Naive thymus-derived CD4-positive, alpha-beta T cell (primary cell): ENCODE measurements at places on chromosomes 6 and 20.

- no peak for DNase-seq
Measured at GRCh38 chr6:111447051-111447450, 36.0 kb downstream of the REV3L start.

- no peak for DNase-seq
Measured at GRCh38 chr20:42963796-42964195, 225.9 kb downstream of the PTPRT start.

GRCh38 chr20:57428324-57429158 lies 37.3 kb downstream of the RBM38 start:
- DNase-seq = no peak

DNA sequence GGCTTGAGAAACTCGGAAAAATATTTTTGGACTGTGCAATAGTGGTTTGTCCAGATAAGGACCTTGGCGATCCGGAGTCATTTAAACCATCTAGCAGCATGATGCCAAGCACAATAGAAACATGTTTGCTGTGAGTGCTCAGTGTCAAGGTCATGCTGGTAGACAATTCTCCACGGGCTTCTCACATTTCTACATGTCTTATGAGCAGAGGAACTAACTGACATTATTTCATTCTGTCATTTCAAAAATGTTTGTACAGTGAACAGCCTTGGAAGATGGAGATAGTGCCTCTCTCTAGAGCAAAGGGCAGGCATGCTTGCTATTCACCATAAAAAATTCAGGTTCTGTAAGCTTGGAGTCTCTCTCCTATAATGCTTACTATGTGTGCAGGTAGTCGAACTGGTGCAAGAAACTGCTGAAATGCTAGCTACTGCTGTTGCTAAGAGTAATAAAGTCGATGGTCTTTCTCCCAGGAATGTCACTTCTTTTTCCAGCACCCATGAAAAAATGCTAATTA lies 25.4 kb upstream of the CCN2 start:
- no peak for DNase-seq

- DNase-seq = no peak
Measured at GRCh38 chr20:50303573-50304500, 113.2 kb downstream of the CEBPB start.

- no peak for DNase-seq
Measured at GRCh38 chr6:31631209-31631608, 10.7 kb downstream of the PRRC2A start.

DNA sequence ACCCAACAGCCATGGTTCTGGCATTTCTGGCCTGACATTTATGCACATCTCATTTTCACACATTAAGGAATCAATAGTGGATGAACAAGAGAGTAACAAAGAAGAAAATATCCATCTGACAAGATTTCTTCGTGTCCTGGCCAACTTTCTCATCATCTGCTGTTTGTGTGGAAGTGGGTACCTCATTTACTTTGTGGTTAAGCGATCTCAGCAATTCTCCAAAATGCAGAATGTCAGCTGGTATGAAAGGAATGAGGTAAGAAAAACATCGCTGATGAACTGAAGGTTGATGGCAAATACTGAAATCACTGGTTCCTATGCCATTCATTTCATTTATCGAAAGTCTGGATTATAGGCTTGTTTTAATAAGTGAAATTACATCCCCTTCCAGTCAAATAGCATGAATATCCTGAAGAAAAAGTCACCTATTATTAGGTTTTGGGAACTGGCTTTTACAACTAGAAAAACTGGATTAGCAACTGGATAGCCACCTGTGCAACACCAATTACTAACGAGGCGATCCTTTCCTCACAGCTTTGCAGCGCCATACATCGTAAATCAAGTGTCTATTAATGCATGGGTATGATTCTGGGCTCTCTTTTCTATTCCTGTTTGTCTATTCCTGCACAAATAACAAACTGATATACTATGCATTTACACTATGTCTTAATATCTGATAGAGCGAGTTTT lies 50.2 kb upstream of the NOP56 start:
- no peak for DNase-seq

- DNase-seq = no peak
Measured at GRCh38 chr20:60223174-60223573, 265.0 kb downstream of the CDH26 start.

DNA sequence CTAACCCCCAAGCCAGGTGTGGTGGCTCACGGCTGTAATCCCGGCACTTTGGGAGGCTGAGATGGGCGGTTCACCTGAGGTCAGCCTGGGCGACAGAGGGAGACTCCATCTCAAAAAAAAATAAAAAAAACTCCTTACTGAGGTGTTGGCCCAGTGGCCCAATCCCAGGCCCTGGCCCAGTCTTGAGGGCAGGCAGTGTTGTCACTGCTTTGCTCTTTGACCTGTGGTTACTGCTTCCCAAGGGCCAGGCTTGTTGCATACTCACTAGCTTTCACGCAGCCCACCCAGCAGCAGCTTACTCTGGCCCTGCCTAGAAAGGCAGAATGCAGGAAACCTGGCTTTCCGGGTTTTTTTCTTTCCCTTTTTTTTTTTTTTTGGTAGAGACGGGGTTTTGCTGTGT lies 13.2 kb downstream of the CNPY3 start:
- no peak for DNase-seq
